ENCODE measurements at places on chromosomes 16 and 17. TPM values are rescaled to one million over a fixed set of nuclear protein-coding genes. Genes with fewer than 3 reads are reported as not detected.
A peak's percentile ranks its signal among the peaks of the same experiment; 100 is the strongest.

CCL4 gene
- 2.4 TPM for total RNA-seq

GRCh38 chr17:3929181-3929580, 12.9 kb upstream of the P2RX1 start:
- DNase-seq = no peak

GRCh38 chr17:58112970-58113631, 29.9 kb downstream of the DYNLL2 start:
- peak; percentile 64 for DNase-seq

NPIPA3 gene
- not detected for total RNA-seq

All from T-helper 17 cell (primary cell).